ENCODE measurements at places on chromosomes 1 and 21.

DNA sequence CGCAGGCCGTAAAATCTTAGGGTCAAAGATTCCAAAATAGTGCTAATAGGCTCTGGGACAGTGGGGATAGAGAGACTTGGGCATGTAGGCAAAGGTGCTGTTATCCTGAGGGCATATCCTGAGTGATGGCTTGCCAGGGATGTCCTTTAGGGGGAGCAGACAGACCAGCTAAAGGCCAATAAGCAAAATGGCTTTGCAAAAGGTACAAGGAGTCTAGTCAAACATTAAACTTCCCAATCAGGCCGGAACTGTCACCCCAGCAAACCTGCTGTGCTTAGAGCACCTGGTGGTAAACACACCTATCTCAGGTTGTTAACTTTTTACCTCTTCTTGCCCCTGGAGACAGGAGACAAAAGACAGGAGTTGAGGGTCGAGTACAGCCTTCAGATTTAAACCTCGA, 49.1 kb downstream of the TRABD2B start:
- peak; percentile 33 for DNase-seq

GRCh38 chr1:66400660-66401059, 133.3 kb upstream of the SGIP1 start:
- DNase-seq: no peak

- no peak for DNase-seq
Observed at GRCh38 chr1:53285969-53286760, 41.7 kb downstream of the LRP8 start.

- no peak for DNase-seq
Observed at GRCh38 chr1:2349806-2350205, 41.5 kb downstream of the MORN1 start.

- DNase-seq: peak; percentile 87
Observed at GRCh38 chr1:40897513-40897912, 35.4 kb upstream of the CITED4 start.

DNA sequence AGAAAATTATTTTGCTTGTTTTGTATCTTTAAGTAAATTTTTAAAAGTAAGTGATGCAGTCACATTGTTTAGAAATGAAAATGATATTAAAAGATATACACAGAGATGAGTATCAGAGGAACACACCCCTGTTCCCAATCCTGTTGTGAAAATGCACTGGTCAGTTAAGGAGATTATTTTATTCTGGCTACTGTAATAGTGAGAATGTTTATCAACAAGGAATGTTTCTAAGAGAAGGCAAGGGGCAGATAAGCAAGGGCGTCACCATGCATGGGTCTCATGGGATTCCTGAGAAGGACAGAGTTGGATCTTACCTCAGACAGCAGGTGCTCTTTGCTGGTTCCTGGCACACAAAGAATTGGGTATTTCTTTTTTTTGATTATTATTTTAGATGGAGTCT, 21.8 kb downstream of the C1orf52 start:
- no peak for DNase-seq

DNA sequence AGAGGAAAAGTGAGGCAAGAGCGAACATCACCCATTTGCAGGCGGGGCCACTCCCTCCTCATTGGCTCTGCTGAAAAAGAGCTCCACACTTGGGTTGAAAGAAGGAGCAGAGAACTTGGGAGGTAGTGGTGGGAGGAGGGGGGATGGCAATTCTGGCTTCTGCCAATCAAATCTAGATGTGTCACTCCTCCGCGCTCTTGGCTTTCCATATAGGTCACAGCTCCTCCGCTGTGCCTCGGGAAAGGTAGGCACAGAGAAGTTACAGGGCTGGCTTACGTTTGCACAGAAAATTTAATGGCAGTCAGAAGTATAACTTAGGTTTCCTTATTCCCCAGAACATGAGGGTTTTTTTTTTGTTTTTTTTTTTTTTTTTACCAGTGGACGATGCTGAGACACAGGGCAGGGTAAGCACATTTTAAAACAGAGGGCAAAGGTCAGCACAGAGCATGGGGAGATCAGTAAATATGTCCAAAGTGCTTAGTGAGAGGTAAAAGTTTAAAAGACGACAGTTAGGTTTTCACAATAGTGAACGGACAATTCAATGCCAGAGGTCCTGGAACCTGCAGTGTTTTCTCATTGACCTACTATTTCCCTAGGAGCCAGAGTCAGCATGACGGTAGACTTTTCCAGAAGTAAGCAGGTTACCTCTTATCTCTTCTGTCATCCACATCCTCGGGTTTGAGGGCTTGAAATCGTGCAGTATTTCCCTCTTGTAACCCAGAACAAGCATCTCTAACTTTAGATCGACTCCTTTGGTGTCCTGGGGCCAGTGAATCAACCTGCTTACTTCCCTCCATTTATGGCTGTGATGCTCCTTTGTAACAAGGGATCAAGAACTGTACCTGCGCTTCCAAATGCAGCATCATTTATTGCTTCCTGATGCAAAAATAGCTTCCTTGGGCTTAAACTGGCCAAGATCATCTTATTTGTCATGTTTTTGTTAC, 258.9 kb upstream of the PROX1 start:
- no peak for DNase-seq

DNA sequence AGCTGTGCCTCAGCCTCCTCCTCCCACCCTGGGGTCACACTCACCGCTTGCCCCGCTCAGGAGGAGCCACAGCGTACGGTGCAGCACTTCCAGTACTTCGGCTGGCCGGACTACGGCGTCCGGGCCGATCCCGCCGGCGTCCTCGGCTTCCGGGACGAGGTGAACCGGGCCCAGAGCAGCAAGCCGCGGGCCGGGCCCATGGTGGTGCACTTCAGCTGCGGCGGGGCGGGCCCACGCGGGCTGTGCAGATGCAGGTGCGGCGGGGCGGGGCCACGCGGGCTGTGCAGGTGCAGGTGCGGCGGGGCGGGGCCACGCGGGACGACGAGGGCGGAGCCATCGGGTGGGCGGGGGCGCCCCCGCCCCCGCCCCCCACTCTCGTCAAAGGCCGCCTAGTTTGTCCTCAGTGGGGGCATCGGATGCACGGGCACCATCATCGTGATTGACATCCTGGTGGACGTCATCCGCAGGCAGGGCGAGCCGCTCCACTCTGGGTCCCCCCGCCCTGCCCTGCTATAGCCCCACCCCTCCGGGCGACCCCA, 5.5 kb downstream of the RNF223 start:
- no peak for DNase-seq

DNA sequence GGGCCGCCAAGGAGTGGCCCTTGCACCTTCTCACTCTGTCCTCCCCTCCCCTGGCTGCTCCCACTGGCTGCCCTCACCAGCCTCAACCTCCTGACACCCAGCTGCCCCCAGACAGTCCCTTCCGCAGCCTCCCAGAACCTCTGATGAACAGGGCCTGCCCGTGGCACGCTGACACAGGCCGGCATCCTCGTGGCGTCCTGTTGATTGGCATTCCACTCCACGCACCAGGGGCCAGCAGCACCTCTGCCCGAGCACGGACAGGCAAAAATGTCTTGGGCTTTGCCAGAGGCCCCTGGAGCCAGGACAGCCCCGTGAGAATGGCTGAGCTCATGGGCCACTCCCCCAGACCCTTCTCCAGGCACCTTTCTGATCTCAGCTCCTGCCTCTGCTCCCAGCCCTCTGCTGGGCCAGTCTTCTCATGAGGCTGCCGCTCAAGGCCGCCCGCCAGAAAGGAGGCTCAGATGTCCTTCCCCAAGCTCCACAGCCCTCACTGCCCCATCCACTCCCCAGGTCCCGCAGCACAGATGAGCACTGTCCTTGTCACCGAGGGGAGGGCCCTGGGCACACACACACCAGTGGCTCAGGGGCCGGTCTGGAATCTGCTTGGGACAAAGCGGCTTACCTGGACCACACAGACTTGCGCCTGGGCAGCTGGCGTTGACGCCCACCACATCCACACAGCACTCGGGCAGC, 15.8 kb upstream of the RNF223 start:
- no peak for DNase-seq

GRCh38 chr1:118921994-118922393, 66.1 kb downstream of the TBX15 start:
- no peak for DNase-seq

- no peak for DNase-seq
Observed at GRCh38 chr1:180947499-180947885, 34.8 kb downstream of the KIAA1614 start.

- DNase-seq: peak; percentile 18
Observed at GRCh38 chr21:44958471-44959191, 18.8 kb downstream of the SLX9 start.

- no peak for DNase-seq
Observed at GRCh38 chr1:5961601-5962000, 30.6 kb downstream of the NPHP4 start.

DNA sequence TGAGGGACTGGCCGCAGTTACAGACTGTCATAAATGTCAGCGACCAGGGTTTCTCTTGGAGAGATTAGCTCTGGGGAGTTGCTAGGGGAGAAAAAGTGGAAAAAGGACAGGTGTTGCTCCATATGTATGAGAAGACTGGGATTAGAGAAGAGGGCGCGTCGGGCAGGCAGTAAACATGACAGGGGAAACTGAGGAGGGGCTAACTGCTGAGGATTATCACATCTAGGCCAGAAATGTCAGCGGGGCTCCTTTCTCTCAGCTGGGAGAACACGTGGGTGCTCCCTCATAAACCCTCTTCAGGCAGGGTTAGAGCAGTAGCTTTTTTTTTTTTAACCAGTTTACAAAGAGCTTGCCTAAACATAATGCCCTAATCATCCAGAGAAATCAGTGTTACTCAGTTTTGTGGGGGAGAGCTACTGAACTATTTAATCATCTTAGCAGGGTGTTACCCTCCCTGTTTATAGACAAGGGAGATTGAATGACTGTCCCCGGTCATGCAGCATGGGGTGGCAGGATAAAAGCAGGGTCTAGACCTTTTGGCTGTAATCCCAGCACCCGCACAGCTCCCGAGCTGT, 35.2 kb downstream of the ELAPOR1 start:
- DNase-seq: no peak

GRCh38 chr1:21232044-21232443, 55.3 kb upstream of the EIF4G3 start:
- DNase-seq: peak; percentile 79

DNA sequence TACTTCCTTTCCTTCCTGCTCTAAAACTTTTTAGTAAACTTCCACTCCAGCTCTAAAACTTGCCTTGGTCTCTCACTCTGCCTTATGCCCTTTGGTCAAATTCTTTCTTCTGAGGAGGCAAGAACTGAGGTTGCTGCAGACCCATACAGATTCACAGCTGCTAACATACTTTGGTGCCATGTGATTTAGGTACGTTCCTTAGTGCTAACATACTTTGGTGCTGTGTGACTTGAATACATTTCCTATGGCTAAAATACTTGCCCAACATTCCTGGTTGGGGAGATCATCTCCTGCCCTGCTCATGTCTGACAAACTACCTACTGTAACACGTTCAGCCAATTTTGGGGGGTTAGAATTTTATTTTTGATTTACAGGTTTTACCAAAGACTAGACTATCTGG, 6.8 kb upstream of the ZBTB40 start:
- DNase-seq: no peak

DNA sequence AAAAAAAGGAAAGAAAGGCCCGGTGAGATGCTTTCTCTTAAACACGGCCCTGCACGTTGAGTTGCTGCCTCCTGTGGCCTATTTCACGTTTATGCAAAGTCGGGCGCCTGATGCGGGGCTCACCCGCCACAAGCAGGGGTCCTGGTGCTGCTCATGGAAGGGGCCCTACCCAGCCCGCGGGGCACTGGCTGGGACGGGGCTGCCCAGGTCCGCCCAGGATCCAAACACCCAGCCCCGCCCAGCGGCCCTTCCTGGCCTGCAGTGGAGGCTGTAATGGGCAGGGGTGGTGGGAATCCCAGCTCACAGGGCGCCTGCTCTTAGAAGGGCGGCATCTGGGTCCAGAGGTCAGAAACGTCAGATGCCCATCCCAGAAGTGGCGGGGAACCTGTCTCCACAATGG, 1.6 kb downstream of the COL6A2 start:
- peak; percentile 67 for DNase-seq

Measured in foreskin fibroblast (primary cell).